ENCODE measurements at places on chromosomes 3 and 15.

- DNase-seq, result no peak
Observed at GRCh38 chr3:869734-870133, 223.1 kb upstream of the CNTN6 start.

DNA sequence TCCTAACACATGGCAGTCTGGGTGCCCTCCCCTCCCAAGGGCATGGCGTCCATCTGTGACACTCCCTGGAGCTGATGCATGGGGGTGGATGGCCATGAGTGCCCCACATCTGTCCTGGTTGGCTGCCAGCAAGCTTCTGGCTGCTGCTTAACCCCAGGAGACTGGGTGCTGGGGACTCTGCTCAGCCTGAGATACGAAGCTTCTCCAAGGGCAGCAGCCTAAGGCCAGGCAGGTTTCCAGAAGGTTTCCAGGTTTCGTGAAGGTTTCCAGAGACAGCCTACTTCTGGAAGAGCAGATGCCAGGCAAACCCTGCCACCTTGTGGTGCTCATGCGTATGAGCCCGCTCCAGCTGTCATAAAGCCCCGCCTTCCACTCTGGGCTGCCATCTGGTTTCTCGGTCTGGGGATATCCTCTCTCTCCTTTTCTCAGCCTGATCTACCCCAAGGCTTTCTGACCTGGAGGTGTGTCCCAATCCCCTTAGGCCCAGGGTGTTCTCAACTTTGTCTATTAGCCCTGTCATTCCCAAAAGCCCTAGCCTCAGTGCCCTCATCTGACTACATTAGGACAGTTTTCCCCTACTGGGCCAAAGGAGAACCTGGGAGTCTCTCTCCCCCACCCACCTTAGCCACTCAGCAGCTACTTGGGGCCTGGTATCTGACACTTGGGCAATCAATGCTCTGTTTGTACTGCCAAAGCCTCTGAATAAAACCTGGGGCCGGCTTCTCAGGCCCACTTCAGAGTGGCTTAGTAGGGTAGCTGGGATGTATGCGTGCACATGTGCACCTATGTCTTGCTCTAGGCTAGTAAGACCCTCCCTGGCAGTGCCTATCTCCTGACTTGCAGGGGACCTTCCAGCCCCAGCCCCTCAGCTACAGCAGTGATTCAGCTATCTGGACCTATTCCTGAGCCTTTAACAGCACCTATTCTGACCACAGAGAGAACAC is 12.0 kb downstream of the MRPL46 start:
- peak; percentile 82 for DNase-seq

DNA sequence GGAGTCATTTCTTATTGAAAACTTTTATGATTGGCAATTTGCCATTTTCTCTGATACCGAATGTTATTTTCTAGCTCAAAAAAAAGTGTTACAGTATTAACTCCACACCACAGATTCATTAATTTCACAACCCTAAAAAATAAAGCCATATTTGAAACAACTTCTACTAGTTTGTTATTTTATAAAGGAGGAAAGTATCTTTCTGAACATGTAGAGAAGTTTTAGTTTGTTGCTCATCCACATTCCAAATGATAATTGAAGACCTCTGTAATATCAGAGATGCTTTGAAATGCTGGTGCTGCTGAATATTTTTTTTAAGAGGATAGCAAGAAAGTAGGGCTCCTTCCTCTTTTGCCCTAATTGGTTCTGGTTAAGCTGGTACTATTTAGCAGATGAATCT is 1.9 kb downstream of the VGLL3 start:
- DNase-seq, result peak; percentile 50

GRCh38 chr3:183324083-183324482 is 71.0 kb downstream of the B3GNT5 start:
- peak; percentile 39 for DNase-seq

DNA sequence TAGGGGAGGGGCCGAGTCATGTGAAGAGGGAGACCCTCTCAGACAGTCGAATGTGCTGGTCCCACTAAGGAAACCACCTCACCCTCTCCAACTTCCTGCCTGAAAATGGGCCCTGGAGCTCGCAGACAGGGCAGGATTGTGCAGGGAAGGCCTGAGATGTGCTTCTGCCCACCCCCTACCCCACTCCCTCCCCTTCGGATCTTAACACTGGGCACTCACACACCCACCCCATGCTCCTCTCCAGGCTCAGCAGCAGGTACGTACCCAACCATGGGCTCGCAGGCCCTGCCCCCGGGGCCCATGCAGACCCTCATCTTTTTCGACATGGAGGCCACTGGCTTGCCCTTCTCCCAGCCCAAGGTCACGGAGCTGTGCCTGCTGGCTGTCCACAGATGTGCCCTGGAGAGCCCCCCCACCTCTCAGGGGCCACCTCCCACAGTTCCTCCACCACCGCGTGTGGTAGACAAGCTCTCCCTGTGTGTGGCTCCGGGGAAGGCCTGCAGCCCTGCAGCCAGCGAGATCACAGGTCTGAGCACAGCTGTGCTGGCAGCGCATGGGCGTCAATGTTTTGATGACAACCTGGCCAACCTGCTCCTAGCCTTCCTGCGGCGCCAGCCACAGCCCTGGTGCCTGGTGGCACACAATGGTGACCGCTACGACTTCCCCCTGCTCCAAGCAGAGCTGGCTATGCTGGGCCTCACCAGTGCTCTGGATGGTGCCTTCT is 20.0 kb downstream of the ATRIP start:
- DNase-seq, result no peak

DNA sequence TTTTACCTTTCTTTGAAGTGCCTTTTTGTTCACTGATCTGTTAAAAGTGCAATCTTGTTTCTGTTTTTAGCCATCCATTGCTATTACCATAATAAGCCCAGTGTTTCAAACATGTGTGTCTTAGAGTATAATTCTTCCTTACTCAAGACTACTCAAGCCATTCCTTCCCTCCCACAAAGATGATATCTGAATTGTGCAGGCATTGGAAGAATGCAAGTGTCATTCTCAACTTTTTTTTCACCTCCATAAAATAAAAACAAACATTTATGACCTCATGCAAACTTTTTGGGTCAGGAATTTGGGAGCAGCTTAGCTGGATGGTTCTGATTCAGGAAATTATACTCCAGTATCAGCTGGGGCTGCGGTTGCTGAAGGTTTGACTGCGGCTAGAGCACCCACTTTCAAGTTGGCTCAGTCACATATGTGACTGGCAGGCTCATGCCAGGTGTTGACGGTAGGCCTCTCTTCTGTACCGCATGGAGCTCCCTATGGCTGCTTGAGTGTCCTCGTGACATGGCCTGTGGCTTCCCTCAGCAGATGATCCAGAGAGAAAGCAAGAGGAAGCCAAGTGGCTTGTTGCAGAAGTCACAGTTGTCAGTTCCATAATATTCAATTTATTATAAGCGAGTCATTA is 490.8 kb downstream of the CNTN4 start:
- DNase-seq, result no peak

GRCh38 chr3:61202086-61202485 is 49.2 kb downstream of the FHIT start:
- DNase-seq, result no peak

DNA sequence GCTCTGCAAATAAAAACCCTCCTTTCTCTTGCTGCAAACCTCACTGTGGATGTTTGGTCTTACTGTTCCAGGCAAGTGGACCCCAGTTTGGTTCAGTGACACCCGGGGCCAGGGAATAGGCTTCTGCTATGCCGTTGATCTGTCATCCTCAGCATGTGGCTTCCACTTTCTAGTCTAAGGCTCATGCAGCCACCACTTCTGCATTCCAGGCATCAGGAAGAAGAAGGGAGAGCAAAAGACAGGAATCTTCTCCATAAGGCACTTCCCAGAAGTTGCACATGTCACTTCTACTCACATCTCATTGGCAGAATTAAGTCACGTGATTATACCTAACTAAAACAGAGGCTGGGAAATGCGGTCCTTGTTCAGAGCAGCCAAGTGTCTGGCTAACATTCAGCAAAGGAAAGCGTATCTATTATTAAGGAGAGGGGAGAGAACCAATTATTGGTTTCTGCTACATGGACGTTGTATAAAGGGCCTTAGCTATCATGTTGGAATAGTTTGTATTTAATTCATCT is 173.6 kb upstream of the PFN2 start:
- no peak for DNase-seq

- no peak for DNase-seq
Observed at GRCh38 chr15:39869254-39869653, 50.8 kb downstream of the GPR176 start.

GRCh38 chr3:146124126-146124801 is 36.7 kb downstream of the PLOD2 start:
- no peak for DNase-seq

DNA sequence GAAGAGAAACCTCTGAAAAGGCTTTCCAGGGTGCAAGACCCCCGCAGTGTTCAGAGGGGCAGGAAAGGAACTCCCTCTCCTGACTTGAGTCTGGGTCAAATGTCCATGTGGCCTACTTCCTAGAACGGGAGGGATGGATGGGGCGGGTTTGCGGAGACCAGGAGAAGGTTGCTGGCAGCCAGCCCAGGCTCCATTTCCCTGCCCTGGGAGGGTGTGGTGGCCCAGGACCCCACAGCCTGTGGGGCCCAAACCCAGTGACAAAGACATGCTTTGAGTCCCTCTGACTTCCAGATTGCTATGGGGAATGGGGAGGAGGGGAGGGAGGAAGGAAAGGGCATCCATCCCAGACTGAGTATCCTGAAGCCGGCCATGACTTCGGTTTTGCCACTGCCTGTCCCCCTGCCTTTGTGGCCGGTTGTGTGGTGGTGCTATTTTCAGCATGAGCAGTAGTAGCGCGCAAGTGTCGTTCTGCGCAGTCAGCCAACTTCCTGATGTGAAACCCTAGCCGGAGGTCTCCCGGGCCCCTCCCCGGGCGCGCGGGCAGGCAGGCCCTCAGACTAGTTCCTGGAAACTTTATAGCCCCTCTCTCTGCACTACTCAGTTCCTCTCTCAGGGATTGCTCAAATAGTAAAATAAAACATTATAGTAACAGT is 24.4 kb downstream of the MAGEF1 start:
- DNase-seq, result no peak

GRCh38 chr3:193832833-193833413 is 239.9 kb downstream of the OPA1 start:
- no peak for DNase-seq

GRCh38 chr3:44476181-44476611 is 1.3 kb downstream of the ZNF445 start:
- peak; percentile 56 for DNase-seq

DNA sequence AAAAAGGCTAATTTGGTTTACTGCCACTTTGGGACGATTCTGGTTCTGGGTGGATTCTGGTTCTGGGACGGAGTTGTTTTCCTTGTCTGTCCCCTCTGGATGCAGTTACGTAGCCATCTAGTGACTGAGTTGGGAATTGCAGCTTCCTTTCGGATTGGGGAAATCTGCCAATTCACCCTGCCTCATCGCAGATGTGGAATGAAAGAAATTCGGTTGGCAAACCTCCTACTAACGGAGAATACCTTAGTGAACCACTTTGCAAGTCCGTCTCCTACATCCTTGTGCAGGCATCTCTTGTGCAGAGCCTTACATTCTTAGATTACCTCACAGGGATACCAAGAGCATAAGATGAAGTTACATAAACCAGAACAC is 31.5 kb upstream of the AP4E1 start:
- DNase-seq, result peak; percentile 96

Data from cardiac fibroblast (primary cell).